ENCODE measurements at places on chromosomes 1 and 21.

GRCh38 chr1:6545276-6546112 lies 8.8 kb downstream of the NOL9 start:
- H3K27me3 ChIP-seq, result no peaks in the 10 kb centered on the region
- no peak for DNase-seq
- no peaks in the 10 kb centered on the region for H3K36me3 ChIP-seq
- peak overlapping the region; percentile 80 for H3K27ac ChIP-seq

- peaks cover 29% of the 10 kb centered on the region for H3K4me1 ChIP-seq
- no peak for DNase-seq
- H3K27ac ChIP-seq, result no peak overlapping the region
- no peak overlapping the region for H3K4me3 ChIP-seq
- H3K36me3 ChIP-seq, result no peaks in the 10 kb centered on the region
Measured at GRCh38 chr1:181064011-181064623, 24.4 kb upstream of the IER5 start.

DNA sequence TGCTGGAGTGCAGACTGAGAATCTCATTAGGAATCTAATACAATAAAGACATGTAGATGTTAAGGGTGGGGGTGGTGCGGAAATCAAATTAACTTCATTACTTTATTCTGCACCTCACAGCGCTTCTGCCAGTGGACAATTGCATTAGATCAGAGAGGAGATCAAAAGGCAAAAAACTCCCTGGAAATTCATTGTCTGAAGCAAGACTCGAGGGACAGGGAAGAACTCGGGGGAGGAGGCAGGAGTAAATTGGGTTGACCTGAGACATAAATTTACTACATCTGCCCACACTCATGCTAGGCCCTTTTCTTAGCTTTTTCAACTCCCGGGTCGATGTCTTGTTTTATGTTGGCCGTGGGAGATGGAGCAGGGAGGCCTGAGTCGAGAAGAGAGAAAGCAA lies 315.4 kb downstream of the SPATA17 start:
- no peak for DNase-seq
- no peak overlapping the region for H3K27ac ChIP-seq
- no peaks in the 10 kb centered on the region for H3K27me3 ChIP-seq
- no peaks in the 10 kb centered on the region for H3K4me1 ChIP-seq

DNA sequence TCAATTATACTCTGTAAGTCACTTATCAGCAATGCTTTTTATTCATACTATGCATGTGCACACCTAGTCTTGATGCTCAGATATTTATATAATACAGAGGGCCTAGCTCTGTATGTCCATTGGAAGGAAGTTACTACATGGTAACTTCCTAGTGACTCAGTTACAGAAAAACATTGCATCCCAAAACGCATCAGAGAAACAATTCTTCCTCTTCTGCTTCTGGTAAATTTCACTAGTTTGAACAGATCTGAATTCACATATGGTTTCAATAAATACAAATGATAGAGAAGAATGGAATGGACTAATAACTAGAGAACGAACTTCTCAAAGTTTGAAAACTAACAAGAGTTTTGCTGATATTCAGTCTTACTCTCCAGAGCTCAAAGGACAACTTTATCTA lies 811.3 kb upstream of the ADGRL2 start:
- no peaks in the 10 kb centered on the region for H3K4me1 ChIP-seq
- H3K4me3 ChIP-seq, result no peak overlapping the region
- no peak for DNase-seq
- no peak overlapping the region for H3K27ac ChIP-seq

DNA sequence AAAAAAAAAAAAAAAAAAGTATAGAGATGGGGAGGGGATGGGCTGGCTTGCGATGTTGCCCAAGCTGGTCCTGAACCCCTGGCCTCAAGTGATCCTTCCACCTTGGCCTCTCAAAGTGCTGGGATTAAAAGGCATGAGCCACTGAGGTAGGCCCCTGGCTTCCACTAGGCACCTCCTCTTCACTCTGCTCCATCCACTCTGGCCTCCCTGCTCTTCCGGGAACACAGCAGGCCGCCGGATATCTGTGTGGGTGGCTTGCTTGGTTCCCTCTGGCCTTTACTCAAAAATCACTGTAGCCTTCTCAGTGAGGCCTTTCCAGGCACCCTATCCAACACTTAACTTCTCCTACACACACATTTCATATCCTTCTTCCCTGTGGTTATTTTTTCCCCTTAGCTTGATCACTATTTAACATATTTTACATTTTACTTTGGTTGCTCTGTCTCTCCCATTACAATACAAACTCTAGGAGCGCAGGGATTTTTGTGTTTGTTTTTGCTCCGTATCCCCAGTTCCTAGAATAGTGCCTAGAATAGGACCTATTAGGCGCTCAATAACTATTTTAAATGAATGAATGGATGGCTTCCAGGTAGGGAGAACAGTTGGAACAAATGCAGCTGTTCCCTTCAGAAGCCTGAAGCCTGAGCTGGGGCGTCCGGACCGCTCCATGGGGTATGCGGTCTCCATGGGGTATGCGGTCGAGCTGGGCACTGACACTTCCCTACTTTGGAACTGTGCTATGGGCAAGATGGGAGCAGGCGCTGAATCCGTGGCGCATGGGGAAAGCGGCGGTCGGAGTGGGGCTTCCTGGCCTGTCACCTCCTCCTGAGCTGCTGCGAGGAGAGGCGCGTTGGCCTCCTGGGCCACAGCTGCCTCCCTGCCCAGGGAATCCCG lies 46.7 kb downstream of the H3-3A start:
- H3K36me3 ChIP-seq, result no peaks in the 10 kb centered on the region
- peak overlapping the region; percentile 95 for H3K27ac ChIP-seq
- DNase-seq, result no peak
- peak overlapping the region; percentile 68 for H3K4me3 ChIP-seq

- no peak overlapping the region for H3K27ac ChIP-seq
- H3K4me1 ChIP-seq, result no peaks in the 10 kb centered on the region
- H3K27me3 ChIP-seq, result no peaks in the 10 kb centered on the region
- no peaks in the 10 kb centered on the region for H3K36me3 ChIP-seq
Measured at GRCh38 chr1:2939041-2939552, 82.2 kb upstream of the ACTRT2 start.

- no peaks in the 10 kb centered on the region for H3K36me3 ChIP-seq
- no peak overlapping the region for H3K4me3 ChIP-seq
- no peak overlapping the region for H3K27ac ChIP-seq
- no peaks in the 10 kb centered on the region for H3K27me3 ChIP-seq
Measured at GRCh38 chr1:178912597-178912996, 41.7 kb upstream of the ANGPTL1 start.

GRCh38 chr1:222749927-222750326 lies 12.9 kb downstream of the FAM177B start:
- no peak overlapping the region for H3K27ac ChIP-seq
- no peak overlapping the region for H3K4me3 ChIP-seq
- DNase-seq, result no peak
- H3K4me1 ChIP-seq, result peaks cover 17% of the 10 kb centered on the region
- H3K27me3 ChIP-seq, result no peaks in the 10 kb centered on the region
- H3K36me3 ChIP-seq, result no peaks in the 10 kb centered on the region

- no peak overlapping the region for H3K27ac ChIP-seq
- DNase-seq, result peak; percentile 2
- H3K36me3 ChIP-seq, result no peaks in the 10 kb centered on the region
Measured at GRCh38 chr1:47701741-47702515, 264.1 kb downstream of the FOXD2 start.

DNA sequence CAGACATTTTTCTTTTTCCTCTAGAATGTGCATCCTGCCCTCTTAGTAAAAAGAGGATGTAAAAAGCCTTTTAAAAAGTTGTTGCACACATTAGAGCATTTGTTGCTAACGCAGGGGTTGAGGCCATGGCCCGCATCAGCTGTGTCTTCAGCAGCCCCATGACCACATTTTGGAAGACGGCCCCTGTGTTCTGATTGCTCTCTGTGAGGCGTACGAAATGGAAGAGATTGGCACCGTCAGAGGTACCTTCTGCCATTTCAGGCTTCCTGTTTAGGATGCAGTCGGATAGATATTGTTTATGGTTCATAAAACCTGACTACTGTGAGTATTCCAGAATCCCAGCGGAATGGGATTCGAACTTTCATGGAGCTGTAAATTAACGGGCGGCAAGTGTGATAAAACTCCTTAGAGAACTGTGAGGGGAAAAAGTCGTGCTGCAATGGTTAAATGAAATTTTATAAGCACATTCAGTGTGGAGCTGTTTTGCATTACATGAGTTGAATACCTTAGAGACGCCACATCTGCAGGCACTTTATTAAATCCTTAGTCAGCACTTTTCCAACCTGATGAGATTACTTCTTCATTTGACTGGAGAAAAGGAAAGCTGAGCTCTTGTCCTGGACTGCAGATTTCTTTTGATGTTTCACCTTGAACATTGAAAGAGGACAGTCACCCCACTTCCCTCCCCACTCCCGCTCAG lies 273.9 kb downstream of the TM2D1 start:
- H3K27me3 ChIP-seq, result no peaks in the 10 kb centered on the region
- DNase-seq, result no peak
- peaks cover 10% of the 10 kb centered on the region for H3K4me1 ChIP-seq
- no peaks in the 10 kb centered on the region for H3K36me3 ChIP-seq
- H3K27ac ChIP-seq, result peak overlapping the region; percentile 33

DNA sequence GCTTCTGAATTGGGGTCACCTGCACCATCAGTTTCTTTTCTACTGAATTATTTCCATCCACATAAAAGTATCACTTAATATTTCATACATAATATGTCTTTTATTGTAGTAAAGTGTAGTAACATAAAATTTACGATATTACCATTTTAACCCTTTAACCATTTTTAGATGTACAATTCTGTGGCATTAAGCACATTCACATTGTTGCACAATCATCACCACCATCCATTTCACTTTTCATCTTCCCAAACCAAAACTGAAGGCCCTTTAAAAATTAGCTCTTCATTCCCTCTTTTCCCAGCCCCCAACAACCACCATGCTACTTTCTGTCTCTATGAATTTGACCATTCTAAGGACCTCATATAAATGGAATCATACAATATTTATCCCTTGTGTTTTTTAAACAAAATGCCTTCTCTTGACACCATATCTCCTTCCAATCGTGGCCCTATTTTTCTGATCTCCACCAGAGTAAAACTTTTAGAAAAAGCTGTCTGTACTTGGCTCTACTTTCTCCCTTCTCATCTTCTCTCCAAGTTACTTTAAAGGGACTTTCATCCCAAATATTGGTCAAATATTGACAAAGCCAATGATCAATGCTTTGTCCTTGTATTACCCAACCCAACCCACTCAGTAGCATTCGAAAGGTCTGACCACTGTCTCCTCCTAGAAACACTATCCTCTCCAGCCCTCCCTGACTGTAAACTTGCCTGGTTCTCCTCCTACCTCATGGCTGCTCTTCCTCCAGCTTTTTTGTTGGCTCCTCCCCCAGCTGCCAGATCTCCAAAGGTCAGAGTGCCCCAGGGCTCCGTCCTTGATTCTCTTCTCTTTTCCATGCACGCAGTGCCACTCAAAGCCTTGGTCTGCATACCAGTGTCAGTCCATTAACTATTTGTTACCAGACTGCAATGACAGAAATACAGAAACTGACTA lies 44.7 kb downstream of the SLC30A10 start:
- no peaks in the 10 kb centered on the region for H3K4me1 ChIP-seq
- H3K27ac ChIP-seq, result no peak overlapping the region
- H3K36me3 ChIP-seq, result no peaks in the 10 kb centered on the region
